ENCODE measurements at places on chromosomes 4 and X.

GRCh38 chr4:37388681-37389365 lies 144.3 kb downstream of the NWD2 start:
- DNase-seq, result no peak

- no peak for DNase-seq
Measured at GRCh38 chrX:122703762-122704161, 480.3 kb upstream of the GRIA3 start.

DNA sequence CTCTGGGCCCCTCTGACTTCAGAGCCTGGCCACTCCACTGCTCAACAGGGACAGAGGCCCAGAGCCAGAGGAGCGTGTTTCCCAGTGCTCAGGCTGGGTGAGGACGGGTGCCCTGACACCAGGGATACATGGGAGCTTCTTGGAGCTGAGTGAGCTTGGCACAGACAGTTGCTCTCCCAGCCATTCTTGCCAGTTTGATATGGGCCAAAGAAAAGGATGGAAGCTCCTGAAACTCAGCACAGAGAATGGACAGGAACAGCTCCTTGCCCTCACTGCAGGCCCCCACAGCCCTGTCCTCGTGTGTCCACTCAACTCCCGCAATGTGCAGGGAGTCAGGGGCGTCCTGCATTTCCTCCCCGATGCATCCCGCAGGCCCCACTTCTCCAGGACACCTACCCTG lies 38.8 kb downstream of the NSG1 start:
- DNase-seq, result no peak

GRCh38 chr4:40475609-40476008 lies 140.5 kb downstream of the CHRNA9 start:
- no peak for DNase-seq

DNA sequence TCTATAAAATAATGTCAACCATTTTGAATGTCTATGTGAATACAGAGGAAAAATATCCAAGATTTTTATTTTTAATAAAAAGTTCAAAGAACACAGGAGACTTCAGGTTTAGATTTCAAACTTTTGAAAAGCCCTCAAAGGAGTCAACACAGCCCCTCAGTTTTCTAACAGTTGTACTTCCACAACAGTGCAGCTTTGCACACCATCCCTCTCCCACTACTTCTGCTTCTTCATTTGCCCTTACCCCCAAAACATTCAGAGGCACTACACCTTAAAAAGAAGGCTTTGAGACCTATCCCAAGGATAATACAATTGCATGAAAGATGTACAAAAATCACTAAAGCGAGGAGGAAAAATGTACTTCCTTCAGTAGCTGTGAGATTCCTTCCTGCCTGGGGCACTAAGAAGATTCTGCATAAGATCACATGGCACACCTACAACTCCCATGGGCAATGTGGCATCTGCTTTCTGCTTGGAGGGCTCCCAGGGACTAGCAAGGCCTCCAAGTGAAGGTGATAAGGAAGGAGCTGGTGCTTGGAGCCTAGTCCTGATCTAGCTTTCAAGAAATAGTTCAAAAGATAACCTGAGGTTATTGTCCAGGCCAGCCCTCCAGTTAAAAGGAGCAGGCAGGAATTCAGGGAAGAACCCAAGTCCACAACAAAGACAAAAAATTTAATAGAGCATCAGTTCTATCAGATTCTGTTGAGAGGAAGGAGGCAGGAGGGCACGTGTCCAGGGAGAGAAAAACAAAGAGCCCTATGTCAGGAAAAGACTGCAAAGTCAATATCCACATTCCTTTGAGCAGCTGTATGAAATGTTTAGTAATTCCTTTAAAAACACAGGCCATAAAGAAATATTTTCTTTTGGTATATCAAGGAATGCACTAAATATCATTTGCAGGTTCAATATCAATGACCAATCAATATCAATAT lies 19.1 kb downstream of the ARAP2 start:
- no peak for DNase-seq

DNA sequence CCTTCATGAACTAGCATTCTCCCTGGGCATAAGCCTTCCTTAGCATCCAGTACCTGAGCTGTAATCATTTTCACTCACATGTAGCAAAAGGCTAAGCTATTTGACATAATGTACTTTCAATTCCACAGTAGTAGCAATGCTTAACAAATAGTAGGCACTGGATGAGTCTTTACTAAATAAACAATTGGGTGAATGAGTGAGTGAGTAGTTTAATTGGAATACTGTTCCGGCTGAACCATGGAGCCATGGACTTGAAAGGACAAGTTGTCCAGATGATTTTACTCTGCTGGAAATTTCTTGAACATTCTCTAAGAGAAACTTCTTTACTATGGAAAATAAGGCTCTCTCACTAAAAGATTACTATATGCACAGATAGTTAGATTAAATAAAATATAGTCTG lies 159.3 kb downstream of the FAM47B start:
- DNase-seq, result no peak

DNA sequence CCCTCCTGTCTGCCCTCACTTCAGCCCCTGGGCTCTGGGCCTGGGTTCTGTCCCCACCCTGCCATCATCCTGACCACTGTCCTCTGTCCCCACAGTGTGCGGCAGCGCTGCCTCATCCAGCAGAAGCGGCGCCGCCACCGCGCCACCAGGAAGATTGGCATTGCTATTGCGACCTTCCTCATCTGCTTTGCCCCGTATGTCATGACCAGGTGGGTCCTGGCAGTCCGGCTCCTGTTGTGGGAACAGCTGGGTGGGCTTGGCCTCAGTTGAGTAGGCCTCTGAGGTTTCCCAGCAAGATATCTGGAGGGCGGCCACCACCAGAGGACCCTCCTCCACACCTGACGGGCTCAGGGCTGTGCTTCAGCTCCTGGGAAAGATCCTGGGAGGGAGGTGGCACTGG lies 2.2 kb downstream of the GPR78 start:
- no peak for DNase-seq

DNA sequence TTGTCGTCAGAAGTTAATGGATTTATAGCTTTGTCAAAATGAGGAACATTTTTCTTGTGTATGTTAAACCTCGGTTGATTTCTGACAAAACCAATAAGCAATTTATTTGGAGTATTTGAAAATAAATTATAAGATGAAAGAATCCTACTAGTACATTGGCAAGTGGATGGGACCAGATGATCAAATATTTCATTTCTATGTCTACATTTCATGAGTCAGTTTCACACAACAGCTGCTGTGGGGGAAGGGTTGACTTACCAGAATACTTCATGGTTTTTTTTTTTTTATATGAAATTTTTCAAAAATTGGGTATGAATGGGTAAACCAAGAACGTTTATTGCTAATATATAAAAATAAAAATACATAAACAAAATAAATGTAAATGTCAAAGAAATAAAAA lies 39.4 kb downstream of the RAPGEF2 start:
- DNase-seq, result no peak

GRCh38 chr4:76758290-76758882 lies 139.6 kb downstream of the SOWAHB start:
- DNase-seq, result no peak

DNA sequence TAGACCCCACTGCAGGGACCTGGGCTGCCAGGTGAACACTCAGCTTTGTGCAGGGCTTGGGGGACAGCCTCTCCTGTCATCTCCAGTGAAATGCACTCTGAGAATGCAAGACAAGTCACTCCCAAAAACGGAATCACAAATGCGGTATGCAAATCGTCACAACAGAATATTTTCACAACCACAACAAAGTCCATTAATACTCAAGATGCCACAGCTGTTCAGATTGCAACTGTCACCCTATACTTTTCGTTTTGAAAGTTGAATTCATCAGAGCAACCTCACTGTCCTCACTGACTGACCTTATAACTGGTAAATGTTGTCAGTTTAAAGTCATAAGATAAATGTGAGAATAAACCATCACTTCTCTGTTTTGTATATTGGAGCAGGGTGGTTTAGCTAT lies 16.6 kb downstream of the JAKMIP1 start:
- DNase-seq, result no peak

GRCh38 chr4:57154191-57154590 lies 44.0 kb upstream of the IGFBP7 start:
- DNase-seq, result no peak

- DNase-seq, result no peak
Measured at GRCh38 chr4:68404153-68404552, 43.1 kb upstream of the TMPRSS11E start.

GRCh38 chrX:46695491-46695890 lies 63.4 kb downstream of the SLC9A7 start:
- DNase-seq, result no peak

- no peak for DNase-seq
Measured at GRCh38 chr4:138658518-138658917, 357.1 kb upstream of the NOCT start.

DNA sequence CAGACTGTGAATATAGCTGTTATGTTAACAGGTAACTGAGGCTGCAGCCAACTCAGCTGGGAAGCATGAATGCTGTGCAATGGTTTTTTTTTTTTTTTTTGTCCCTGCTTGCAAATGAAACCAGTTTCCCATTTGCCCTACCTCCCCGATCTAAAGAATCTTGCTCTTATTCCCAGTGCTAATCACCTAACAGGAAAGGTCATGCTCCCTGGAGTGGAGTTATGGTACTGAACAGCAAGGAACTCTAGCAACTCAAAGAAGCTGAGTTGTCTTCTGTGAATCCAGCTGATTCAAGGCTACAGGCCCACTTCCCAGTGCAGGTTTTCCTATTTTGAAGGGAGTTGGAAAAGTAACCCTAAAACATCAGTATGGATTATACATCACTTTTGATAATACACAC lies 52.1 kb downstream of the HTR2C start:
- no peak for DNase-seq

DNA sequence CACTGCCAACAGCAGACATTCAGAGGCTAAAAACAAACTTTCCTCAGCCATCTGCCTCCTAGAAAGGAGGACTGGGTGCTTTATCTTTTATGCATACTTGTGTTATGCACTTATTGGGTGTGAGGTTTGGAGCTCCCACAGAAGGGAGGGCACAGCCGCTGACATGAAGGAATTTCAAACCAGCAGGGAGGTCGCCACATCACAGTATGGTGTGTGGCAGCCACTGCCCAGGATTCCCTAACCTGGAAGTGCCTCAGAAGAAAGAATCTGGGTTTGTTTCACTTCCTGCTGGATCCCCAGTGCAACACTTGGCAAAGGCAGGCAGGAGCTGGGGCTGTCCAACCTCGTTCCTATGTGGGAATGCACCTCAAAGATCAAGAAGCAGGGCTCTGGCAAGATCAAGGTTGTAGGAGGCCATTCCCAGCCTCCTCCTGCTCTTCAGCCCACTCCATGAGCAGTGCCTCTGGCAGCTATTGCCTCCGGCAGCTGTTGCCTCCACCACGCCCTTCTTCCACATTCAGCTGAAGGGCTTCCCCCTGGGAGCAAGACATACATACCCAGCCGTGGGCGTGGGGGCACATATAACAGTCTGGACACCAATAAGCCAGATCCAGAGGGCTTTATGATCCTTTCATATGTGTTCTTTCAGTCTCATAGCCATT lies 109.0 kb upstream of the MAMLD1 start:
- DNase-seq, result no peak

GRCh38 chr4:26342328-26343037 lies 21.7 kb downstream of the RBPJ start:
- DNase-seq, result no peak

- peak; percentile 62 for DNase-seq
Measured at GRCh38 chrX:131821945-131822622, 201.0 kb upstream of the STK26 start.

DNA sequence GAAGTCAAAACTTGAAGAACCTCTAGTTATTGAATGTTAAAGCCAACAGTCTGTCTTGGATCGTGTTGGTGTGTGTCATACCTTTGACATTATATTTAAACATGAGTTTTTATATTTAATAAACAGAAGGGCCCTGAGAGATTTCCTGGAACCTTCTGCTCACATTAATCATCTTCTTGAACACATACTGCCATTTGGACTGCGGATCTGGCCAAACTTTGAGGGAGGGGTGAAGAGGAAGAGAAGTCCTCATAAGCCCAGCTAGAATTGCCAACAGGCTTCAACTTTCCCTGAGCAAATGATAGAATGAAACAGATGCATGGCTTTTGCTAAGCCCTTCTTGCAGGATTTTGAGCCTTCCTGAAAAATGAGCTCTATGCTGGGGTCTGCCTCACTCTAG lies 27.4 kb downstream of the CCKAR start:
- DNase-seq, result no peak

- DNase-seq, result no peak
Measured at GRCh38 chrX:146238173-146238572, 420.5 kb downstream of the SLITRK2 start.

GRCh38 chr4:83207497-83208101 lies 77.0 kb downstream of the COQ2 start:
- DNase-seq, result no peak

DNA sequence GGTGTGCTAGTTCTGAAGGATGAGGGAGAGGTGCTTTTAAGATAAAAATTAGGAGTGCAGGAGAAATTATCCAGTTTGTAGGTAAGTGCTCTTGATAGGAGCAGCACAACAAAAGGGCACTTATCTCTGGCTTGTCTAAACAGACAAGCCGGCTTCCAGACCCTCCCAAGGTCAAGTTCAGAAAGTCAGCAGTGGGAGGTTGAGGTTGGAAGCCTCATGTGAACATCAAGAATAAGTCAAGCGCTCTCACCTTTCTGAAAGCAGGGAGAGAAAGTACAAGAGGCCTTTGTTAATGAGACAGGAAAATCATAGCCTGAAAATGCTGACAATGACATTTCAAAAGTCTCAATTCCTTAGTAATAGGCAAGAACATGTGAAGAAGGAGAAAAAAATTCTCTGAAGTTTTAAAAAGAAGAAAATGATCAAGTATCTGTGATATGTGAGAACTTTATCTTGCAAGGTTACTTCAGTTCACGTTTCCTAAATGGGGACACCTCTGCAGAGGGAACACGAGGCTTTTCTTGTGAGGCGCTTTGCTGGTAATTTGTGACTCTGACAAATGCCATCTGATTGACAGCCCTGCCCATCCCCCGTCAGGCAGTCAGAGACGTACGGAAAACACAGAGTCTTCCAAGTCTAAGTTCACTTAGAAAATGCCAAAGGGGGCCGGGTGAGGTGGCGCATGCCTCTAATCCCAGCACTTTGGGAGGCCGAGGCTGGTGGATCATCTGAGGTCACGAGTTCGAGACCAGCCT lies 62.2 kb downstream of the TIGD2 start:
- no peak for DNase-seq

DNA sequence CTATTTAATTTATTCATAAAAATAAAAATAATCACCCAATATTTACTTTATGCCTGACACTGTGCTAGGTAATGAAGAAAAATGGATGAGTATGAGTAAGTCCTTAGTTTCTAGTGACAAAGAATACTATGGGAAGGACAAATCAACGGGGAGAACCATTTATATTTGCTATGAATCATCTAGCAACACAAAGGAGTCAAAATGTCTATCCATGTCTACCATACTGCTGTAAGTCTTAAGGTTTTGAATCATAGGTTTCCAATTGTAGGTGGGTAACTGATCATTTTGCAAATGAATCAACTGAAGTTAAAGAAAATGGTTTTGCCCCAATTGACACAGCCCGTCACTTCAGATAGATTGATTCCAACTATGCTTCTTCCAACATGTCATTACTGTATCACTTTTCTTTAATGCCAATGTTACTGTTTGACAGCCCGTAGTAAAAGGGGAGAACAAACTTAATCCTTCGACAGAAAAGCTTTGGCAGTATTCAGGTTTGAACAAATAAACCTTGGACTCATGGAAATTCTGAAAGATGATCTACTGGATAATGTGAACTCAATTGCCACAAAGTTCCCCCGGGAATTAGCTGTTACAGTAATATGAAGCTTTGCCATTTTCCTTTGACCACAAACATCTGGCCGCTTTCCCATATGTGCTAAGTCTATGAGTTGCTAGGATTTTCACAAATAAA lies 3.2 kb downstream of the TDO2 start:
- DNase-seq, result no peak
